Activated naive CD8-positive, alpha-beta T cell treated with anti-CD3 and anti-CD28 coated beads, Interleukin-2, amount 50 U/mL, for 24 hours (primary cell): ENCODE measurements at places on chromosomes 5 and 9.

- H3K36me3 ChIP-seq: no peaks in the 10 kb centered on the region
- H3K4me1 ChIP-seq: no peaks in the 10 kb centered on the region
- DNase-seq: no peak
- no peak overlapping the region for H3K4me3 ChIP-seq
Measured at GRCh38 chr5:114948986-114949621, 220.6 kb downstream of the TRIM36 start.

GRCh38 chr9:99809586-99810319 is 11.9 kb upstream of the NR4A3 start:
- DNase-seq: no peak
- no peak overlapping the region for H3K4me3 ChIP-seq
- peaks cover 62% of the 10 kb centered on the region for H3K4me1 ChIP-seq
- peaks cover 3% of the 10 kb centered on the region for H3K36me3 ChIP-seq
- H3K27ac ChIP-seq: no peak overlapping the region

DNA sequence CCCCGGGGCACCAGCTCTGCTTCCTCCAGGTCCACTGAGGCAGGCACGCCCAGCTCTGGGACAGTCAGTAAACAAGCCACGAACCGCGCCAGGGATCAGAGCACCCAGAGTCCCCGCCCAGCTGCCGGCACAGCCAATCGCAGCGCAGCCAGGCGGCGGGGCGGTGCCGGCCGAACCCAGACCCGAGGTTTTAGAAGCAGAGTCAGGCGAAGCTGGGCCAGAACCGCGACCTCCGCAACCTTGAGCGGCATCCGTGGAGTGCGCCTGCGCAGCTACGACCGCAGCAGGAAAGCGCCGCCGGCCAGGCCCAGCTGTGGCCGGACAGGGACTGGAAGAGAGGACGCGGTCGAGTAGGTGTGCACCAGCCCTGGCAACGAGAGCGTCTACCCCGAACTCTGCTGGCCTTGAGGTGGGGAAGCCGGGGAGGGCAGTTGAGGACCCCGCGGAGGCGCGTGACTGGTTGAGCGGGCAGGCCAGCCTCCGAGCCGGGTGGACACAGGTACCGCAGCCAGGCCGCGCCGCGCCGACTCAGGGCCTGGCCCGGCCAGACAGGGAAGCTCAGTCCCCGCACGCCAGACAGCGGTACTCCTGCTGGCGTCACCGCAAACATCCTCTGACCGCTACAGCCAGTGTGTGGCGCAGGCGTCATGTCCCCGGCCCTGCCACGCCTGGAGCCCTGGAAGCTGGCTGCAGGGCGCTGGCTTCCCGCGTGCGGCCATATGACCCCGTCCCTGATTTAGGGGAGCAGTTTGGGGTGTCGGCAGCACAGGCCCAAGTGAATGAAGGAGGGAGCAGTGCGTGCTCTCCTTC is at the start of gene CTSL:
Gene CTSL (plus strand): TSS at position 220 of the 810 bp plus-strand sequence. CDS start 1,485 bp downstream, outside the sequence.
- H3K27me3 ChIP-seq: peaks cover 32% of the 10 kb centered on the region
- H3K27ac ChIP-seq: peak within 1 kb of the TSS; percentile 52
- H3K36me3 ChIP-seq: no peaks in the 10 kb centered on the region
- H3K4me3 ChIP-seq: peak within 1 kb of the TSS; percentile 71
- peaks cover 6% of the 10 kb centered on the region for H3K4me1 ChIP-seq

DNA sequence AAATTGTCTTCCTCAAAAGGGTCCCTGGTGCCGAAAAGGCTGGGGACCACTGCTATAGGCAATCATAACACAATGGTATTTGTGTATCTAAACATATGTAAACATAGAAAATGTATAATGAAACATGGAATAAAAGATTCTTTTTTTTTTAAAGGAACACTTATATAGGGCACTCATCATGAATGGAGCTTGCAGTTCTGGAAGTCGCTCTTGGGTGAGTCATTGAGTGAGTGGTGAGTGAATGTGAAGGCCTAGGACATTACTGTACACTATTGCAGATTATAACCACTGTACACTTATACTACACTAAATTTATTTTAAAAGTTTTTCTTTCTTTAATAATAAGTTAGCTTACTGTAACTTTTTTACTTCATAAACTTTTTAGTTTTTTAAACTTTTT is 176.4 kb downstream of the ARRDC3 start:
- peaks cover 3% of the 10 kb centered on the region for H3K27me3 ChIP-seq
- no peak overlapping the region for H3K27ac ChIP-seq
- no peak for DNase-seq
- H3K36me3 ChIP-seq: no peaks in the 10 kb centered on the region
- no peak overlapping the region for H3K4me3 ChIP-seq
- H3K4me1 ChIP-seq: no peaks in the 10 kb centered on the region

GRCh38 chr9:100555471-100555870 is 22.4 kb upstream of the CAVIN4 start:
- no peak overlapping the region for H3K4me3 ChIP-seq
- no peaks in the 10 kb centered on the region for H3K4me1 ChIP-seq
- H3K27ac ChIP-seq: no peak overlapping the region
- H3K36me3 ChIP-seq: no peaks in the 10 kb centered on the region

GRCh38 chr9:95425910-95426551 is 90.7 kb downstream of the PTCH1 start:
- H3K4me3 ChIP-seq: peak overlapping the region; percentile 79
- peak; percentile 14 for DNase-seq
- H3K4me1 ChIP-seq: peaks cover 16% of the 10 kb centered on the region
- peaks cover 10% of the 10 kb centered on the region for H3K27me3 ChIP-seq
- H3K36me3 ChIP-seq: peaks cover 8% of the 10 kb centered on the region

DNA sequence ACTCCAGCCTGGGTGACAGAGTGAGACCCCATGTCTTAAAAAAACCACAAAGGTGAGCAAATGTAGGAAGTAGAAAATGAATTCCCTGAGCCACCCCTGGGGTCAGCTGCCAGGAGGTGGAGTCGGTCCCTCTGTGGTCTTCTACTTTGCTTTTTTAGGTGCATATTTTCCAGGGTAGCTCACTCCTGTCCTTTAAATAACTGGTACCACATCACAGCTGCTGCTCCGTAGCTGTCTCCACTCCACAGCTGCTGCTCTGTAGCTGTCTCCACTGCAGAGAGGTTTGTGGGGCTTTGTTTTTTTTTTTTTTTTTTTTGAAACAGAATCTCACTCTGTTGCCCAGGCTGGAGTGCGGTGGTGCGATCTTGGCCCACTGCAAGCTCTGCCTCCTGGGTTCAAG is 8.9 kb downstream of the WDR5 start:
- no peak for DNase-seq
- H3K36me3 ChIP-seq: peaks cover 54% of the 10 kb centered on the region
- no peaks in the 10 kb centered on the region for H3K27me3 ChIP-seq
- no peak overlapping the region for H3K4me3 ChIP-seq
- H3K4me1 ChIP-seq: no peaks in the 10 kb centered on the region

DNA sequence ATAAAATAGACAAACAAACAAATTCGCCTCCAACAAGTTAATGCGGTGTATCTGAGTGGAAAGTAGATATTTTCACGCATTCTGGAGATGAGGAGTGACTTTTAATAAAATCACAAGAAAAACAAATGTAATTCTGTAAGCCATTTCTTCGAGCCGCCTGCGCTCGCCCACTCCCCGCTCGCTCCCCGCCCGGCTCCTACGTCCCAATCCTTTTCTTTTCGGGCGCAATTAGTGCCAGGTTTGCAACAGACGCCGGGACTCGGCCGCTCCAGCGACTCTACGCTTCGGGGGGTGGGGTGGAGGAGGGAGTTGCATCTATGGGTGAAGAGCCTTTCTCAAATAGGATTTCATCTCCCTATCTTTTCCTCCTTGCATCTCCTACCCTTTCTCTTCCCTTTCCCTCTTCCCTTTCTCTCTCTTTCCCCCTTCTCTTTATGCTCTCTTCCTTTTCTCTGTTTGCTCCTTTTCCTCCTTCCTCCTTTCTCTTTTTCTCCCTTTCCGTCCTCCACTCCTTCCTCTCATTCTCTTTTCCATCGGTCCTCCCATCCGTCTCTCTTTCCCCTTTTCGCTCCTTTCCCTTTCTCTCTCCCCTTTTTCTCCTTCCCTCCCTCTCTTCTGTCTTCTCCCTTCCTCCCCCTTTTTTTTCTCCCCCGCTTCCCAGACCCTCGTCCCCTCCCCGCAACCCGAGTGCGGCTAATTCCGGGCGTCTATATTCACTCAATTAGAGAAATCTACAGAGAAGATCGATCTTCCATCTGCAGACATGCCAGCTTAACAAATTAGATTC is 6.1 kb upstream of the OTP start:
- no peak for DNase-seq
- no peak overlapping the region for H3K27ac ChIP-seq
- H3K36me3 ChIP-seq: peaks cover 3% of the 10 kb centered on the region
- peak overlapping the region; percentile 54 for H3K4me3 ChIP-seq

DNA sequence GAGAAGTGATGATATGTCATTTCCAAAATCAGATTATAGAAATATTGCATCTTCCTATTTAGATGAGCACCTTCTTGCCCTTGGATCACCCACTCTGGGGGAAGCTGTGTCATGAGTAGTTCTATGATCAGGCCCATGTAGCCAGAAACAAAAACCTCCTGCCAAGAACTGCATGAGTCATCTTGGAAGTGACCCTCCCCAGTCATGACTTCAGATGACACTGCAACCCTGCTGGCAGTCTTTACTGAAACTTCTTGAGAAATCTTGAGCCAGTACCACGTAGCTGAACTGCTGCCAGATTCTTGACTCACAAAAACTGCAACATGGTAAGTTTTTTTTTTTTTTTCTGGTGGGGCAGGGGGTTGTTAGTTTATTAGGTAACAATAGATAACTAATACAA is 439.6 kb upstream of the PTGER4 start:
- H3K4me3 ChIP-seq: no peak overlapping the region
- peaks cover 13% of the 10 kb centered on the region for H3K4me1 ChIP-seq
- DNase-seq: no peak
- H3K27ac ChIP-seq: no peak overlapping the region

DNA sequence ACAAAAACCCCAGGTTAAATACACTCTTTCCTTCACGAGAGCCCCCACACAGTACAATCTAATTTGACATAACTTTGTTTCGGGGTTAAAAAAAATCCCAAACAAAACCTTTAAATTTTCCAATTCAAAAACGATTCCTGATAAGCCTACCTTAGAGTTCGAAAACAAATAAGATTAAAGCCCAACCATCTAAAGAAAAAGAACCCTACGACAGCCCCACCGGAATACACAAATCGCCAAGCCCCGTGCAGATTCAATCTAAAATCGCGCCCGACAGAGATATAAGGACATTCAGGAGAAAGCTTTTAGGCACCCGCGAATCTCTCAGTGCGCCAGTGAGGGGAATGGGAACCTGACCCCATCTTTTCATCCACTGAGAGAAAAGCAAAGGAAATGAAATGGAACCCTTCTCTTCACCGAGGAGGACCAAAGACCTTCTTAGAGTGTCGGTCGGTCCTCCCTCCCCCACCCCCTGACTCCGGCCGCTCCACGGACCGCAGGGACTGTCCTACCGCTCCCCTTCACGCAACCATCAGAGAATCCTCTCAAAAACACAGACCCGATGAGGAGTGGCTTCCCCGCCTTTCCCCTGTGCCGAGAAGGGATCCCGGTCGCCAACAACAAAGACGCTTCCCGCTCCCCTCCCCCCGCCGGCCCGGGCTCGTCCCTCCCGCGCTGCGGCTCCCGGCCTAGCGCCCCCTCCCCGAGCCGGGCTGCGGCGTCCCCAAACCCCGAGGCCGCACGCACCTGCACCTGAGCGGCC is 925 bp downstream of the ABHD17B start:
- DNase-seq: peak; percentile 58
- peak overlapping the region; percentile 99 for H3K4me3 ChIP-seq
- H3K36me3 ChIP-seq: peaks cover 3% of the 10 kb centered on the region
- H3K4me1 ChIP-seq: peaks cover 58% of the 10 kb centered on the region

- H3K27me3 ChIP-seq: no peaks in the 10 kb centered on the region
- no peaks in the 10 kb centered on the region for H3K4me1 ChIP-seq
- peaks cover 9% of the 10 kb centered on the region for H3K36me3 ChIP-seq
- no peak for DNase-seq
- no peak overlapping the region for H3K4me3 ChIP-seq
Measured at GRCh38 chr5:116442095-116442534, 132.5 kb downstream of the SEMA6A start.

DNA sequence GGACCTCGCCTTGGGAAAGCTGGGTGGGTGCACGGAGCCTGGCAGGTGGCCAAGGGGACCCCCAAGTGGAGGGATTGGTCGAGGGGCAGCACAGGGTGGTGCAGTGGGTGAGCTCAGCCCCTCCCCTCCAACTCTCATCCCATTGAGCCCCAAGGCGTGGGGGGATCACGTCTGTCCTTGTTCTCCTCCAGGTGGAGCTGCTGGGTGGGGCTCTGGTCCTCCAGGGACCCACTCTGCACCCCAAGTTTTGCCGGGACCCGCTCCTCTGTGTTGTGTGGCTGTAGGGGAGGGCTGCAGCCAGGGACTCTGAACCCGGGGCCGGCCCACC is 3.6 kb upstream of the FUT7 start:
- no peak overlapping the region for H3K4me3 ChIP-seq
- H3K36me3 ChIP-seq: no peaks in the 10 kb centered on the region
- H3K4me1 ChIP-seq: peaks cover 30% of the 10 kb centered on the region
- H3K27me3 ChIP-seq: no peaks in the 10 kb centered on the region

- peaks cover 3% of the 10 kb centered on the region for H3K36me3 ChIP-seq
- H3K4me1 ChIP-seq: peaks cover 35% of the 10 kb centered on the region
Measured at GRCh38 chr9:127386981-127387380, 10.0 kb upstream of the SLC2A8 start.

DNA sequence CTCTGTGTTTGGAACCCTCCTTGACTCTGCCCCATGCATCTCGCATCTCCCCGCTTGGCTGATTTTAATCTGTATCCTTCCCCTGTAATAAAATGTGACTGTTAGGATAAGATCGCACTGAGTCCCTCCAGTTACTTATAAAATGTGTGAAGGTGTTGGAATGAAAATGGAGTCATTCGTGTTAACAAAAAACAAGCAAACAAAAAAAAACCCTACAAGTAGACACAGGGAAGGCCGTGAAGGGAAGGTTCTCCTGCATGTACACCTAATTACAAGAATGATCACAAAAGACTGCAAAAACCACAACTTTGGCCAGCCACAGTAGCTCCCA is 14.2 kb upstream of the VDAC1 start:
- no peaks in the 10 kb centered on the region for H3K4me1 ChIP-seq
- no peak overlapping the region for H3K27ac ChIP-seq
- DNase-seq: no peak
- H3K4me3 ChIP-seq: no peak overlapping the region
- no peaks in the 10 kb centered on the region for H3K36me3 ChIP-seq
- no peaks in the 10 kb centered on the region for H3K27me3 ChIP-seq

DNA sequence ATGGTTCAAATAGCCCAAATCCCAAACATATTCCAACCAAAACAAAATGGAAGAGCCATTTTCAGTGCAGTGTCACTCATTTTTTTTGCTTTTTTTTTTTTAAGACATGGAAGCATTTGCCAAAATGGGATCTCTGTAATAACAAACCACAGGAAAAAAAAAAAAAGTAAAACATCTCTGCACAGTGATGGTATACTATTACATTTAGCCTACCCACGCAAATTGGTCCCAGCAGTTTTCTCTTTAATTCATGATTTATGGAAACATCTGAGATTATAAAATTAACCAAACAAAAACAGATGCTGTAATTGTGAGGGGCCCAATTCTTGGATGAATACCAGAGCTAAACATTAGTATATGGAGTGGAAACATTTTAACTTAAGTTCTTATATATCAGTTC is 566.6 kb downstream of the ZNF608 start:
- DNase-seq: no peak
- no peaks in the 10 kb centered on the region for H3K4me1 ChIP-seq
- no peaks in the 10 kb centered on the region for H3K27me3 ChIP-seq
- H3K27ac ChIP-seq: no peak overlapping the region
- no peaks in the 10 kb centered on the region for H3K36me3 ChIP-seq

GRCh38 chr5:132838516-132839282 is 8.3 kb upstream of the SHROOM1 start:
- no peaks in the 10 kb centered on the region for H3K4me1 ChIP-seq
- no peak overlapping the region for H3K4me3 ChIP-seq
- no peak overlapping the region for H3K27ac ChIP-seq

- H3K27ac ChIP-seq: no peak overlapping the region
- H3K4me3 ChIP-seq: no peak overlapping the region
- no peaks in the 10 kb centered on the region for H3K4me1 ChIP-seq
- no peaks in the 10 kb centered on the region for H3K27me3 ChIP-seq
- DNase-seq: no peak
Measured at GRCh38 chr5:124315741-124316415, 430.6 kb downstream of the ZNF608 start.
